Tibial nerve (tissue), 4 donors: ENCODE measurements at places on chromosomes 3 and 15. TPM values are rescaled to one million over a fixed set of nuclear protein-coding genes. Genes with fewer than 3 reads are reported as not detected.

GASK1A gene
- total RNA-seq: 43.8 TPM

SYNM gene
- 27.5 TPM for total RNA-seq

SLC12A6 gene
- total RNA-seq: 35.1 TPM

GOLGA6L9 gene
- 3.1 TPM for total RNA-seq

ITIH1 gene
- not detected for total RNA-seq

DPH6 gene
- total RNA-seq: 20.9 TPM

EPHA6 gene
- 0.78 TPM for total RNA-seq

HRG gene
- not detected for total RNA-seq

FBXO40 gene
- total RNA-seq: not detected

GATM gene
- 564 TPM for total RNA-seq

- DNase-seq: no peak
These were observed 171.7 kb downstream of the RORA start for GRCh38 chr15:61057376-61057775.

GRCh38 chr3:180277041-180277440 is 240.3 kb upstream of the PEX5L start:
- no peak for DNase-seq

DNA sequence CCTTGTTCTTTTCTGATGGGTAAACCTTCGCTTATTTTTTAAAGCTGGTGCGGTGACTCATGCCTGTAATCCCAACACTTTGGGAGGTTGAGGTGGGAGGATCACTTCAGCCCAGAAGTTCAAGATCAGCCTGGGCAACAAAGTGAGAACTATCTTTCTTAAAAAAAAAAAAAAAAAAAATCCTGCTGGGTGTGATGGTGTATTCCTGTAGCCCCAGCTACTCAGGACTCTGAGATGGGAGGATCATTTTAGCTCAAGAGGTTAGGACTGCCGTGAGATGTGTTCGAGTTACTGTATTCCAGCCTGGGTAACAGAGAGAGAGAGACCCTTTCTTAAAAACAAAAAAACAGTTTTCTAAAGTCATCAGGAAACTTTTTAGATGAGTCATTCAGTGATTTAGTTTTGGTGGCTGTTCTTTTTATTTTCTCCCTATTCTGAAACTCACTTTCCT is 37.7 kb downstream of the SLMAP start:
- DNase-seq: no peak

DNA sequence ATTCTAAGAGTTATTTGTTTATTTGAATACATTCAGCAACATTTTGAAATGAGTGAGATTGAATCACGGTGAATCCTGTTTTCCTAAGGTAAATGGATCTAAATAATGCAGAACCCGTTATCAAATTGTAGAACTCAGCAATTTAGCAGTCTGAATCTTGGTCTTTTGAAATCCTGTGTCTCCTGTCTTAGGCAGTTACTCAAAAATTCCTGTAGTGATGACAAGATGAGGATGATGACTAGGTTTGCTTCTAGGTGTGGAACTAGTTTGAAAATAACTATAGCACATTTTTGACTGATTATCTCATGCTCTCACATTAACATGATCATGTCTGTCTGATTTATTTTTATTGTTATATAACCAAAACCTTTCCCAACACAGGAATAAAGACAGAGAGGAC is 115.0 kb downstream of the RAP2B start:
- no peak for DNase-seq

DNA sequence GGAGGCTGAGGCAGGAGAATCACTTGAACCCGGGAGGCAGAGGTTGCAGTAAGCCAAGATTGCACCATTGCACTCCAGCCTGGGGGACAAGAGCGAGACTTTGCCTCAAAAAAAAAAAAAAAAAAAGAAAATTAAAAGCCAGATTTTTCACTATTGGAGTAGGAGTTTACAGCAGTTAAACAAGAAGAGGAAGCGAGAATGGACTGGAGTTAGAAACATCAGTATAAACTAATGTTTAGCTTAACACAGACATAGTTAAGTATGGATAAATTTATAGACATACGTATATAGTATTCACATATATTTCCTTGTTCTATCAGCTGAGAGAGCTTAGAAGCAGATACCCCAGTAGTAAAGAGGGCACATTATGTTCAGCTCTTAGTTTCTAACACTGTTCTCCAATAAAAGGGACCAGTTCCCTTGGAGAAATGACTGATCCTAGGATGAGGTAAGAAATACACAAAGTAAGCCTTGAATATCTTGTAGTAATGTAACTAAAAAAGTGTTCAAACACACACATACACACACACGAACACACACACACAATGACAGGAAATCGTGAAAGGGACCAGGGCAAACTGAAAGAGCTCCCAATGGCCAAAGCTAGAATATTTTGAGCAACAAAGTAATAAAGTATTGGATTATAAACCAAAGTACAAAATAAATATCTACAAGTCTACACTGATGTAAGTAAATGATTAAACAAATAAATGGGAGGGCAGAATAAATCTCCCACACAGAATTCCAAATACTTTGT is 25.1 kb downstream of the PIK3CB start:
- DNase-seq: no peak

- DNase-seq: no peak
These were observed 23.2 kb upstream of the MUC4 start for GRCh38 chr3:195834675-195835583.

DNA sequence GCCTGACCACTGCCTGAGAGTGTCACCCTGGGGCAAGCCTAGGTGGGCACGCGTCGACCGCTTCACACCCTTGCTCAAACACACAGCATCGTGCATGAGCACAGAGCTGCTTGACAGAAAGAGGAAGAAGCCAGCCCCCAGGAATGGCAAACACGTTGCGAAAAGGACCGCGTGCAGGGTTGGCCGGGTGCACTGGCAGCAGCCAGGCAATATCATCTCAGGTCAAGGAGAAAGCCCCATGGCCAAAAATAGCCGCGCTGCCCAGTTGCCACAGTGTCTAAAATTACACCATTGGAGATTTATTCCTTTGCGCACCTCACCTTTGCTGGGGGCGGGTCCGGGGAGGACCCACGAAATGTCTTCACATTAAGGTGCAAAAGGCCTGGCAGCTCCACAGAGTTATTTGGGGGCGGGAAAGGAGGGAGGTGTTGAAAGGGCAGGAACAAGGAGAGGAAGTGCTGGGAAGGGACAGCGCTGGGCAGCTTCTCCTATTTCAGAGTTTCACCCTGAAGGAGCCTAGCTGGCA is 44.7 kb upstream of the NR2F2 start:
- DNase-seq: no peak

- DNase-seq: no peak
These were observed 124.0 kb downstream of the NTRK3 start for GRCh38 chr15:88132499-88132898.

DNA sequence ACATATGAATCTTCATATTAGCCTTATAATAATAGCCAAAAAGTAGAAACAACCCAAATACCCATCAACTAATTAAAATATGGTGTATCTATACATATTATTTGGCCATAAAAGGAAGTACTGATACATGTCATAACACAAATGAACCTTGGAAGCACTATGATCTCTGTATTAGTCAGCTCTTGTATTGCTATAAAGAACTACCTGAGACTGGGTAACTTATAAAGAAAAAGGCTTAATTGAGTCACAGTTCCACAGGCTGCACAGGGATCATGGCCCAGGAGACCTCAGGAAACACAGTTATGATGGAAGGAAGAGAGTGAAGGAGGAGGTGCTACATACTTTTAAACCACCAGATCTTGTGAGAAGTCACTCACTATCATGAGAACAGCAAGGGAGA is 16.0 kb upstream of the CCR2 start:
- no peak for DNase-seq

DNA sequence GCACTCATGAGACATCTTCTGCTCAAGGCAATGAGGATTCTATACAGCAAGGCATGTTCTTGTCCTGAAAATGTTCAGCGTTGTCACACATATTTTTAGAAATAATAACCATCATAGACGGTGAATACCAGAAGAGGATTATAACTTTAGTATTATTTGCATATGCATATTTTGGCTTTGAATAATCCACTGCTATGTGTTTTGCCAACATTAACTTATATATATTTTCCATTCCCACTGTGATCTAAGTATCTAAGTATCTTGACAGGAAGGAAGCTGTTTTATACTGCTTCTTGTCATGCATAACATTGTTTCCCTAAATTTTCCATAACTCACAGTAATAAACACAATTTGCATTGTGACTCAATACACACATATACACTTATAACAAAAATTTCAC is 509.5 kb downstream of the TBL1XR1 start:
- DNase-seq: no peak

GRCh38 chr3:57985176-57985983 is 22.8 kb upstream of the FLNB start:
- no peak for DNase-seq

GRCh38 chr15:50697109-50697797 is 10.7 kb upstream of the TRPM7 start:
- no peak for DNase-seq

GRCh38 chr3:191138937-191139336 is 60.1 kb upstream of the OSTN start:
- no peak for DNase-seq
